Right renal cortex interstitium (tissue), 3 donors: ENCODE measurements at places on chromosomes 3 and 15. TPM values are rescaled to one million over a fixed set of nuclear protein-coding genes. Genes with fewer than 3 reads are reported as not detected.
A peak's percentile ranks its signal among the peaks of the same experiment; 100 is the strongest.

GRCh38 chr3:148992027-148992634, 791 bp downstream of the GYG1 start:
- DNase-seq, result peak; percentile 13

GRCh38 chr3:184241447-184242296, 7.1 kb downstream of the ALG3 start:
- no peak for DNase-seq

DNA sequence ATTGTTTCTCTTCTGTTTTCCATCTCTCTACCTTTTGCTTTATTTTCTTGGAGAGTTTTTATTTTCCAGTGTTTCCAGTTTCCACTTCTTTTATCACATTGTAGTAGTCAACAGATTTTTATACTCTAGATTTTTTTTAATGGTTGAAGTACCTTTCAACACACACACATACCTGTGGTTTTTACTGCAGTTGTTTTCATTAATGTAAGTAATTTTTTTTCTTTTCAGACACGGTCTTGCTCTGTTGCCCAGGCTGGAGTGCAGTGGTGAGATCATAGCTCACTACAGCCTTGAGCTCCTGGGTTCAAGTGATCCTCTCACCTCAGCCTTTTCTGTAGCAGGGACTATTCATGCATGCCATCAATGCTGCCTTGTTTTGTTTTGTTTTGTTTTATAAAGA, 472.5 kb upstream of the SGO1 start:
- no peak for DNase-seq

- no peak for DNase-seq
Measured at GRCh38 chr15:51931638-51932037, 39.9 kb downstream of the LEO1 start.

DNA sequence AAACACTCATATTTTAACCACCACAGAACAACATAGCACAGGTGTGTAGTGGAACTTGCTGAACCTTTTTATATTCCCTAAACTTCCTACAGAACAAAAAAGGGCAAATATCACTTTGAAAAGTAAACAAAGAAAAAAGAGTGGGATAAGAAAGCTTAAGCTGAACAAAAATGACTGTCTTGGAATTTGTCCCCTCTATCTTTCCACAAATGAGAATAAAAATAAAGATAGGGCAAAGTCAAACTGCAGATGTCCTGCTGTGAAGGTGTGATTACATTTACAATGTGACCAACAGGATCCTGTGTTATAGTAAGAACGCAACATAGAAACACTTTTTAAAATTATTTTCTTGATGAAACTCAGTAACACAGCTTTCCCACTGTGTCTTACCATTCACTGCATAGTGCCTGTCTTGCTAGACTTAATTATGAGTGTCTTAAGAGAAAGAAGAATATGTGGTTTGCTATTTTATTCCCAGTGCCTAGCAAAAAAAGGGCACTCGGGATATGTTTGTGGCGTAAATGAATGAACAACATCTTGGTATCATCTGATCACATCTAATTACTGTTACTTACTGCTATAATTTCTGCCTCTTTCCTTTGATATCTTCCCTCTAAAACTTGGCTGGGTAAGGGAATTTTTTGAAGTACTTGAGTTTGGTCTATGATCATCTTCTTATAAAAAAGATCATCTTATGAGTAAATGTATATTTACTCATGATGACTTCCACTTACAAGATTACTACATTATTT, 67.5 kb downstream of the DENND4A start:
- no peak for DNase-seq

- DNase-seq, result no peak
Measured at GRCh38 chr3:94146455-94146854, 83.6 kb downstream of the NSUN3 start.

DNA sequence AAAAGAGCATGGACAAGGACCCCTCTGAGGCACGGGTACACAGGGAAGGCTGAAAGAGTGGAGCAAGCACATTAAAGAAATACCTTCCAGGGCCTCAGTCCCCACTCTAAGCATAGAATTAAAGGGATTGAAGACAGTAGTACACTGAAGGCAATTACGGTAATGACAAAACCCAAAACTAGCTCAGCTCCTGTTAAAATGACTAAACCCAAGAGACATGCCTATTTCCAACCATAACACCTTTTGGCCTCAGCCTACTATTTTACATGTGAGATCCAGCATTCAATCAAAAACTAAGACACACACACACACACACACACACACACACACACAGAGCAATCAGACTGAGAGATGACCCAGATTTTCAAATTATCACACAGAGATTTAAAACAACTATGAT, 19.8 kb downstream of the MAP4 start:
- DNase-seq, result no peak

DNA sequence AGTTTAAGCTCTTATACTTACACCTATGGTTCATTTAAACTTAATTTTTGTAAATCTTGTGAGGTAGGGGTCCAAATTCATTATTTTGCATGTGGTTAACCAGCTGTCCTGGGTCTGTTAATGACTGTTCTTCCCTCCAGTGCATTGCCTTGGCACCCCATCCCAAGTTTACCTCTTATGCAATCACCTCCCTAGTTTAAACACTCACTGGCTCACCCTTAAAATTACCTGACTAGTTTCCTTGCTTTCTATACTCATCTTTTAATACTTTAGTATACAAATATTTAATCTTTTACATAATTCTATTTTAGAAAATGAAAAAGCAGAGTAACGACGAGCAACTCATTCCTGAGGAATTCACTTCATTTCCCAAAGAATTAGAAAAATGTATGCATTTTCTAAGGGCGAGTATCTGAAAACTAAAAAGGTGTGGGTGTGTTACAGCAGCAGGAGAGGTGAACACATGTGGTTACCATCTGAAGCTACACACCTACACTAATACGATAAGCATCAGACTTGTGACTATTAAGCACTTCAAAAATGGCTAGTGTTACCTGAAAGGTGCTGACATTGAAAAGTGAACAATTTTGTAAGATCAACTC, 33.7 kb downstream of the TJP1 start:
- DNase-seq, result no peak

DNA sequence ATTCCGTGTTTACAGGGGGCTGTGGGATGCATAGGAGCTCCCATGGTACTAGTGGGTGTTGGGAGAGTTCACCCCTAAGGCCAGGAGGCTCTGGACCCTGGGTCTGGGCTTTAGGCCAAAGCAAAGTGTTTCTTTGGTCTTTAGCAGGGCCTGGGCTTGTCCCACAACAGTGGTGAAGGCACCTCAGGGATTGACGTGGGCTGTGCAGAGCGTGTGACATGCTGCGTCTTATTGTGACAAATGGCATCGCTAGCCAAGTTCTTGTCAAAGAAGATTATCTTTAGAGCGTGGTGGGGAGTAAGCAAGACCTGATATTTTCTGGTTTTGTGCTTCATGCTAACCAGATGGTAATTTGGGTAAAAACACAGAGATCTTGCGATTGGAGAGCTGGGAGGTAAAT, 170.1 kb downstream of the APBA2 start:
- DNase-seq, result no peak

GRCh38 chr3:179837374-179837773, 184.5 kb downstream of the USP13 start:
- no peak for DNase-seq

DNA sequence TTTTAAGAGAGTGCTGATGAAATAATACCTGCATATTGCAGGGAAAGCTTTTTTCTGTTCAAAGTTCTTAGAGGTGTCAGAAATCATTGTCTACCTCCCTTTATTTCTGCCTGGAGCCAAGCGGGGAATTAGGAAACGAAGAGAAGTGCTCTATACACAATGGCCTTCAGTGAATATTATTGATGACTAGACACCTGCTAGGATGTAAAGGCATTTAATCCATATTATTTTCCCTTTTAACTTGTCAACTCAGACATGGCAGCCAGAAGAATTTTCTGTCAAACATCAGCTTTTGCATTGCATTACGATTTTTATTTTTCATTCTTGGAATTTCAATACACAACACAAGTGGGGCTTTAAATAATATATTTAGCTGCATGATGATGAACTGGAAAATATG, 24.7 kb downstream of the CADM2 start:
- no peak for DNase-seq

- no peak for DNase-seq
Measured at GRCh38 chr3:124862006-124862405, 25.2 kb downstream of the ITGB5 start.

- DNase-seq, result no peak
Measured at GRCh38 chr15:74289671-74290070, 53.5 kb downstream of the CCDC33 start.

DNA sequence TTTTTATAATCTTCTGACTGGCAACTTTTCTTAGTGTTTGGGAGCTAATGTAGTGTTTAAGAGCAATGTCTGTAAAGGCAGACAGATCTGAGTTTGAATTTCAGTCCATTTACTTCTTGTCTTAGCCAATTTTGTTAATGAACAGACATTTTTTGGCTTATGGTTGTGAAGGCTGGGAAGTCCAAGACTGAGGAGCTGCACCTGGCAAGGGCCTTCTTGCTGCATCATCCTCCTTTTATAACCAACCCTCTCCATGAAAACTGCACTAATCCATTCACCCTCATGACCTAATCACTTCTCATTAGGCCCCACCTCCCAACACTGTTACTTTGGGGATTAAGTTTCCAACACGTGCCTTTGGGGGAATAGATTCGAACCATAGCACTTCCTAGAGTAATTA, 164.5 kb downstream of the GAP43 start:
- no peak for DNase-seq

- DNase-seq, result no peak
Measured at GRCh38 chr3:141625506-141625905, 112.6 kb upstream of the RNF7 start.

- no peak for DNase-seq
Measured at GRCh38 chr3:119862616-119863015, 80.7 kb downstream of the NR1I2 start.

DNA sequence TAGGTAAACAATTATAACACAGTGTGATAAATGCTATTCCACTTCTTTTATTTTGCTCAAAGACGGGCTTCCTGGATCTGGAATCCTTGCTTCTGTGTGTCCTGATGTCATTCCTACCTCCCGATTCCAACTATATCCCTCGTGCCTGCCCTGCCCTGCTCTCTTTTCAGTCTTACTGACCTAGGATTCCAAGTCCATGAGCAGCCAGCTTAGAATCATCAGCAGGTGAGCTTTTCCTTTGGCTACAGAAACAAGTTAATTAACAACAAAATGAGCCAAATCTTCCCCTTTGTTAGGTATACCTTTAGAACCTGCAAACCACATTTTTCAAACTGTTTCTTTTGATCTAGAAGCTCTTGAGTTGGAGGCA, 21.9 kb upstream of the KPNA1 start:
- no peak for DNase-seq

GRCh38 chr3:123670743-123671142, 85.9 kb upstream of the HACD2 start:
- DNase-seq, result no peak

- DNase-seq, result no peak
Measured at GRCh38 chr3:110243081-110243480, 828.5 kb upstream of the NECTIN3 start.

GRCh38 chr15:89628806-89629715, 26.2 kb downstream of the KIF7 start:
- DNase-seq, result no peak

DNA sequence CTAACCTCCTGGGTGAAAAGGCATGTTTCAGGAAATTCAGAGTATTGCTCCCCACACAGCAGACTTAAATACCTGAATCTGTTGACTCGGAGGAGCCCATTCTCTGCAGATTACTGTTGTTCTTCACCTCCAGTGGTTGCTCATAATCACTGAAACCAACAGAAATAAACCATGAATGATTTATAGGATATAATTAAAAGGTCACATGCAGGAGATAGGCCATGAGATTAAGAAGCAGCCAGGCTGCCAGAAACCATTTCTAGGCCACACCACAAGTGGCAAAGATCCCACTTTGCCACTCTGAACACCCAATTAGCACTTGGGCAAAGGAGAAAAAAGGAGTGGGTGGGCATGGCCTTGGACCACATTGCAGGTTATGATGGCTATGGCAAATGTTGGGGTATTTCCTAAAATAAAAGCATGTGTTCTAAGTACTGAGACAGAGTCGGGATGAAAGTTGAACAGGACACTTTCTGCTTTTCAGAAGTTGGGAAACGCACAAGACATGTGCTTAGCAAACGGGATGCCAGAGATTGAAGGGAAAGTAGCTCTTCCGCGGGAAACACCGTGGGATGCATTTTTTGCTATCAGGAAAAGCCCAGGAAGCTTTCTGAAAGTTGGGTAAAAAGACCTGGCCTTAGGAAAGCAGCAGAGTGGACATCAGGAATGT, 1.5 kb downstream of the CDC25A start:
- no peak for DNase-seq

- no peak for DNase-seq
Measured at GRCh38 chr3:16906682-16907081, 21.9 kb downstream of the PLCL2 start.

GRCh38 chr3:114299941-114300624, 6.3 kb downstream of the TIGIT start:
- DNase-seq, result no peak

GRCh38 chr3:125594125-125594524, 1.2 kb downstream of the OSBPL11 start:
- no peak for DNase-seq

- DNase-seq, result no peak
Measured at GRCh38 chr15:82137261-82137660, 91.4 kb upstream of the MEX3B start.

DNA sequence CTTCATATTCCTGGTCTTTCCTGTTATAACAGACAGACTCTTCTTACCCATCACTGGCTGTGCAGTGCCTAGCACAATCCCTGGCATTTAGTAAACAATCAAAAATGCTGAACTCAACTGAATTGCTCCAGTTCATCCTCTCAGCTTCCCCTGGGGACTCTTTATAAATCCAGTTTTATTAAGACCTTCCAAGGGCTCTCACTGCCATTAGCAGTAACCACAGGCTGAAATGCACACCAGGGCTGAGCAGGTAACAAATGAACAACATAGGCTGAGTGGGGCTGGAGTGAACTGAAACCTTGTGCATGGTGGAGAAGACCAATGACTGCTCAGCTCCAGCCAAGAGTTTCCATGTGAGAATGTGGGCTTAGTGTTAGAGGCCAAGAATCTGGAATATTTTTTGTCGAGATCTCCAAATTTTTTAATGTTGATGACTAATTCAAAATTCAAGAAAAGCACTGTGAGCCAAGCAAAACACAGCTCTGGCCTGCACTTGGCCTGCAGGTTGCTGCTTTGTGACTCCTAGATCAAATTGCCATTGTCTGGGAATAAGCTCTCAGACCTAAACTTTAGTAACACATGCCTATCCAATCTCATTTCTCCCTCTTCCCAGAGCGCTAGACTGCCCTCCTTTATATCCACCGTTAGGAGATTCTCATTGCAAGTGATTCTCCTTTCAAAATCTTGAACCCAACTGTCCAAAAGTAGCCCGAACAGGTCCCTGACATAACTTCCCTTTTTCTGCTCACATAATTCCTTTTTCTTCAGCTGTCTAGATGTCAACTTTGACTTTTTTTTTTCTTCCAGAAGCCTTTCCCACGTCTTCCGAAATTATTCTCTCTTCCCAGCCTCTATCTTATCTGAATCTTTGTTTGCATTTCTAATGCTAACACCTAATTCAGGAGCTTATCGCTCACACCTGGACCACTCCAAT, 7.4 kb downstream of the SQOR start:
- no peak for DNase-seq

Gene TCF12
- polyA plus RNA-seq, result 183 TPM

Gene CYP1A2
- 0.10 TPM for polyA plus RNA-seq

Gene HDAC11
- polyA plus RNA-seq, result 17.3 TPM

Gene AADACL2
- polyA plus RNA-seq, result not detected

Gene FBXO40
- polyA plus RNA-seq, result 0.03 TPM

Gene USP50
- polyA plus RNA-seq, result 1.5 TPM

Gene LRRC2
- polyA plus RNA-seq, result 2.0 TPM

Gene SNX22
- 0.83 TPM for polyA plus RNA-seq

Gene PPP1R14D
- polyA plus RNA-seq, result 0.22 TPM

Gene PTPRG
- 87.3 TPM for polyA plus RNA-seq

Gene ZKSCAN7
- 19.0 TPM for polyA plus RNA-seq

Gene EXOG
- 11.5 TPM for polyA plus RNA-seq

Gene WNT7A
- polyA plus RNA-seq, result not detected

Gene LEO1
- 42.9 TPM for polyA plus RNA-seq

Gene FANCD2OS
- polyA plus RNA-seq, result not detected
